EH (cell line): ENCODE measurements at places on chromosomes 11 and 22.

DNA sequence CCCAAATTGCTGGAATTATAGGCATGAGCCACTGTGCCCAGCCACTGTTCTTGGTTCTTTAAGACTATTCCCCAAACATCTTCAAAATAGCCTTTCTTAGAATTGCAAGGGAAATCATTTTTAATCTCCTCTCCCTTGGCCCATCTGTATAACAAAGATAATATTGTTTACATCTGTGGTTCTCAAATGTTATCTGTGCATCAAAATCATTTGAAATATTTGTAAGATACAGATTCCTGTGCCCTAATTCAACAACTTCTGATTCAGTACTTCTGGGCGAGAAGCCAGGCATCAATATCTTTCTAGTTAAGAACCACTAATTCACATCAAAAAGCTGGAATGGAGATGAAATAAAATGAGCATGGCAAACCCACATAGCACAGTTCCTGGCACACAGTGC lies 83.0 kb downstream of the TMPRSS5 start:
- peak; percentile 27 for DNase-seq

DNA sequence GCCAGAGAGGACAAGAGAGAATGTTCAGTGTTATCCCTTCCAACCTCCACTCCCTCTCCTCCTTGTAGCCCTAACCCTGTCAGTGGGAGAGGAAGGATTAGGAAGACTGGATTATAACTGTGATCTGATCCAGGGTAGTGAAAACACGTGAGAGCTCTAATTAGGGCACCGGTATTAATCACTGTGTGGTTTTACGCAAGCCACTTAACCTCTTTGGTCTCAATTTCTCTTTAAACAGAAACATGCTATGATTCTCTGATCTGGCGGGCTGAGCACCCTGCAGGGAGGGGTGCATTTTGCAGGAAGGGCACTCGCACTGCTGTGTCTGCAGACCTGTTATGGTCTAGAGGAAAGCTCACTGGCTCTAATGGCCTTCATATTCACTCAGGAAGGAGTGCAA lies 11.5 kb downstream of the RPL27A start:
- DNase-seq, result no peak

- DNase-seq, result peak; percentile 52
These were observed 2.3 kb upstream of the DUSP8 start for GRCh38 chr11:1574238-1574932.

- DNase-seq, result no peak
These were observed 228.1 kb downstream of the BUD13 start for GRCh38 chr11:116544721-116545120.

DNA sequence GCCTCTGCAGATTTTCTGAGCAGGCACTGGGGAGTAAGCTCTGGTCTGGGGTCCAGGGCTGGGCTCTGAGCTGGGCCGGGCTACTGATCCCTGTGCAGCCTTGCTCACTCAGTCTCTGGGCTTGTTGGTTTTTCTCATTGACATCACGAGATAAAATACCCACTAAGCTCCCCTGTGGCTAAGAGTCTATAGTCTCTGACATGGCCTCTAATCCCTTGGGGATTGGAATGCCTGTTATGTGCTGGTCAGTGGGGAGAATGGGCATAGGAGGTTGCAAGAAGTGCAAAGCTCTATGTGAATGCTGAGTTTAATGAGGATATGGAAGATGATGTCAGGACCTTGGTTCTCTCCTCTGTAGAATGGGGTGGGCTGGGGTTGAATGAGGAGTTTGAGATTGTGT lies 23.3 kb downstream of the ELF5 start:
- no peak for DNase-seq

GRCh38 chr11:8389029-8389996 lies 125.6 kb upstream of the LMO1 start:
- no peak for DNase-seq

- no peak for DNase-seq
These were observed 12.1 kb upstream of the LRRC32 start for GRCh38 chr11:76682684-76683083.

DNA sequence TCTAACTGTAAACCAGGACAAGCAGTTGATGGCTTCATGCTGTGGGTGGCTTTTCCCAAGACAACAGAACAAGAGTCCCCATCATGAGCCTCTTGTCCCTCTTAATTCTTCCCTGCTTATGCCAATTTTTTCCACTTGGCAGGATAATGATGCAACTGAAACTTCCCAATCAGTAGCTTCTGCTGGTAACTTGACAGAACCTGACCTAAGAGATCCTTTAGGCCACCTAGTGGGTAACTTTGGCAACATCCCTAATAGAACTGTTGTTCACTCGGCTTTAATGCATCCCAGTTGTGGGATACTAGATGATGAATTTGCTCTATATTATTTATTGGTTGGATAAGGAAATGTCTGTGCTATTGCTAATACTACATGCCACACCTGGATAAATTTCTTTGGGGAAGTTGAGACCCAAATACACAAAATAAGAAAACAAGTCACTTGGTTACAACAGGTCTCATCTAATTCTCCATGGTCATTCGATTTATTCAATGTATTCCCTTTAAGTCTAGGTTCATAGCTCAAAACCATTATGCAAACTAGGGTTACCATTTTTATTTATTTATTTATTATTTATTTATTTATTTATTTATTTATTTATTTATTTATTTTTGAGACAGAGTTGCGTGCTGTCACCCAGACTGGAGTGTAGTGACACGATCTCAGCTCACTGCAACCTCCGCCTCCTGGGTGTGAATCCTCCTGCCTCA lies 41.4 kb upstream of the NFAM1 start:
- peak; percentile 73 for DNase-seq
